AML-193 (cell line): ENCODE measurements at places on chromosomes 5 and 9.

DNA sequence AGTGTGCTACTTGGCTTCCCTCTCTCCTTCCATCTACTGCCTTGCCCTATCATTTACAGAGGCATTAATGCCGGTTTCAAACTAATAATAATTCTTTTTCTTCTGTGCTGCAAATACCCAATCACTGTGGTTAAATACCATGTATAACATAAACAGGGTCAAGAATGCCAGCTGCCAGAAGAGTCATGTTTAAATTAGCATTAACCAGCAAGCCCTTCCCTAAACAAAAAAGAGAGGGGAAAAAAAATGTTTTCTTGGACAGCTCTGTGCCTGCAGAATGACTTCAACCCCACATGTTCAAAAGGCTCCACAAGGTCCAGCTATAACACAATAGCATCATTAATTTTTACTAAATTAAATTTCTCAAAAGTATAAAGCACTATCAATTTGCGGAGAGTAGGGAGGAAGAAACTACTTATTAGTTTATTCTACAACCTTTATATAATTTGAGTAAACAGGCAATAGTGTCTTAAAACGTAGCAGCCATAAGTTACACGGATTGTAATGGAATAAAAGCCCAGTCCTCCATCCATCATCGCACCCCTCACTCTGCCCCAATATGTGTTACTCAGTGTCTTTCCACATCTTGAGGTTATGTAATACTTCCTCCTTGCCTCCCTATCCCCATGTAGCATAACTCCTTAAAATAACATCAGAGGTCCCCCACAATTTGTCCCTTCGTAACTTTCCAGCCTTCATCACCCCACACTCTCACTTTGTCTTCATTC, 3.9 kb downstream of the LPAR1 start:
- no peak for DNase-seq

DNA sequence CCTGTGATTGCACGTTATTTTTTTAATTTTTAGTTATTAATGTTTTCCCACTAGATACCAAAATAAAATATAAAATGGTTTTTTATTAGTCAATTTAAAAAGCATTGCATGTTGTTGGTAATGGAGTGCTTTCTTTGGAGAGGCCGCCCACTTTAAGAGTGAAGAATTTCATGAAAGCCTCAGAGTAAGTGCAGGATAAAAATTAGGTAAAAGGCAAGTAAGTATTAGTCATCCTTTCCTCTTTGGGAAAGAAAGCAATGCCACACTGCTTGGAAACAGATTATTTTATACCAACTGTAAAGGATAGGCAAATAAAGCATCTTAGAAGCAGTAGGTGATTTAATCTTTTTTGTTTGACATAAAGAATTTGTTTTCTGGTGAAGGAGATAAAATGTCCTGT, 62.9 kb downstream of the HSD17B4 start:
- no peak for DNase-seq

DNA sequence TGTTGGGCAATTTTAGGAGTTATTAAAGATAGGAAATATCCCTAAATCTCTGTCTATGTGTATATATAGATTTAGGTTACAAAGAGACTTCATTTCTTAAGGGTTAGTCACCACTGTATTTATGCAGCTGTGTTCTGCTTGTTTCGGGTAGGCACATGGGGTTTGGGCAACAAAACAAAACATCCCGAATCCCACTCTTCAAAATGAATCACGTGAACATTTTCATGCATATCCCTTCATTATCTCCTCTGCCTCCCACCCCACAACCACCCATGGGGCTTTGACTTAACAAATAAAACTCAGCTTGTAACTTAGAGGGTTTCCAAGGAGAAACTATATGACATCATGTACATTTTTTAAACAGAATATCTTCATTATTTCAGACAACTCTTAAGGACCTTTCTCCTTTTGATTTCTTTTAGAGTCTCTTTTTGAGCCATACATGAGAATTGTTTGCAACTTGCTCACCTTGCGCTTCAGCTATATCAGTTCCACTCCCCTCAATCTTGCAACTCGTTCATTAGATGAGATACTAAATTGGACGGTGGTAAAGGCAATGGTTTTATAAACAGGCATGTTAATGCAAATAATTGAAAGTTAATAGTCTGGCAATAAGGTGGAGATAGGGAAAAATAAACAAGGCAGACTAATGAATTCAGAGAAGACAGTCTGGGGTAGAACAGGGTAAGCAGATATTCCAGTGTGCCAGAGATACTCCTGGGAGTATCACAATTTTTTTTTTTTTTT, 136.7 kb downstream of the CD180 start:
- DNase-seq, result no peak

GRCh38 chr5:55308254-55308836, 556 bp downstream of the MTREX start:
- peak; percentile 35 for DNase-seq

DNA sequence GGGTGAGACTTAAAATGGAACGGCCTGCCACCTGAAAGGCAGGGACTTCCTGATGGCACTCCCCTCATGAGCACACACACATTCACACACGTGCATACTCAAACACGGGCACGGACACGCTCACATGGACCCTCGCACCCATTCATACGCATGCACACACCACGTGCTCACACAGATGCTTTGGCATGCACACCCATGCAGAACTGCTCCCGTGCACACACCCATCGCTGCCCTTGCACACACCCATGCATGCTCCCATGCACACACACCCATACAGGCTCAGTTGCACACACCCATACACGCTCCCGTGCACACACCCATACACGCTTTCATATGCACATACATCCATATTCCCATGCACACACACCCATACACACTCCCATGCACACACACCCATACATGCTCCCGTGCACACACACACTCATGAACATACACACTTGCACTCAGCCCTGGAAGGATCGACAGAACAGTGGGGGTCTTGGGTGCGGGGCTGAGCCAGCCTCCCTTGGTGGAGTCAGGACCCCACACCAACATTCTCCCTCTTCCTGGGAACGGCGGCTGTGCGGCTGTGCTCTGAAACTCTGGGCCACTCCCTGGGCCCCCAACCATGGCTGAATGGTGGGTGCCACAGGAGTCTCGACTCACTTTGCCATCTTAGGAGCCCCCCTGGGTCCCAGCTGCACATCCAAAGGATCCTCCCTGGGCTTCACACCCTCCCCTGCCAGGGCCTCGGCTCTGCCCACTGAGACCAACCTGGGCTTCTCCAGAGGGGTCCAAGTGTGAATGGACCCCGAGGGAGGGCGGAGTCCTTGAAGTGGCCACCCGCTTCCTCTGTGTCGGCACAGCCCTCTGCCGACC, 115.2 kb downstream of the RXRA start:
- DNase-seq, result no peak

GRCh38 chr5:57685516-57686255, 203.1 kb upstream of the ACTBL2 start:
- no peak for DNase-seq

GRCh38 chr5:24823625-24824024, 178.8 kb upstream of the CDH10 start:
- DNase-seq, result no peak

DNA sequence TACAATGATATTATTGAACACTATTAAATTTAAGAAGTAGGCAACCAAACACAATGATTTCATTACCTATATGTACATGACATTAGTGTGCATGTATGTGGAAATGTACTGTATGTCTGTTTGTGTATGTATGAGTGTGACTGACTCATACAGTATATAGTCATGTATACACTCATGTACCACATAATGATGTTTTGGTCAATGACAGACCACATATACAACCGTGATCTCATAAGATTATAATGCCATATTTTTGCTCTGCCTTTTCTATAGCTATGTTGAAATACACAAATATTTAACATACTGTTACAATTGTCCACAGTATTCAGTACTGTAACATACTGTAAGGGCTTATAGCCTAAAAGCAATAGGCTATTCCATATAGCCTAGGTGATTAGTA, 19.7 kb downstream of the SVEP1 start:
- no peak for DNase-seq

GRCh38 chr5:95380103-95380628, 11.0 kb upstream of the FAM81B start:
- DNase-seq, result no peak

GRCh38 chr5:139246394-139246793, 47.1 kb upstream of the MATR3 start:
- DNase-seq, result peak; percentile 65

- DNase-seq, result peak; percentile 33
Measured at GRCh38 chr9:113963017-113963620, 87.0 kb downstream of the ZNF618 start.

GRCh38 chr5:24065779-24066178, 558.4 kb downstream of the PRDM9 start:
- no peak for DNase-seq

DNA sequence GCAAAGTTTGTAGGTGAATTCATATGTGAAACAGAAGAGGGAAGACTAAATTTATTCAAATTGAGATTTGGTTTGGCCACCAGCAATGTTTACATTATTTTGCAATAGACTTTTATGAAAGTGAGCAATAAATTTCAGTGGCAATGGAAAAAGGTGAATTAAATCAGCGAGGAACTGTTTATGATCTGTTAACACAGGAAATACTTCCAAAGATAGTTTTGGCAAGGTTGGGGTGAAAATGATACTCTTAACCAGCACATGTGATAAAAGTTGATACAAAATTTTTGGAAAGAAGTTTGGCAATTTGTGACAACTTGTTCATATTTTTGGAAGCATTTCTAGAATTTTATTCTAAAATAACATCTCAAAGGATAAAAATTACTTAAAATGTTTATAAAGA, 119.8 kb downstream of the ARHGEF28 start:
- DNase-seq, result no peak

- DNase-seq, result no peak
Measured at GRCh38 chr5:94857111-94857510, 238.6 kb downstream of the SLF1 start.

DNA sequence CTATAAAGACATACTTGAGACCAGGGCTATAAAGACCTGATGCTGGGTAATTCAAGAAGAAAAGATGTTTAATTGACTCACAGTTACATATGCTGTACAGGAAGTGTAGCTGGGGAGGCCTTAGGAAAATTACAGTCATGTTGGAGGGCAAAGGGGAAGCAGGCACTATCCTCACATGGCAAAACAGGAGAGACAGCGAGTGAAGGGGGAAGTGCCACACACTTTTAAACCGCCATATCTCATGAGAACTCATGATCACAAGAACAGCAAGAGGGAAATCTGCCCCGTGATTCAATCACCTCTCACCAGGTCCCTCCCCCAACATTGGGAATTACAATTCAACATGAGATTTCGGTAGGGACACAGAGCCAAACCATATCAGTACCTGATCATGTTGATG, 89.9 kb upstream of the ADAMTSL1 start:
- DNase-seq, result no peak

- DNase-seq, result no peak
Measured at GRCh38 chr5:160621526-160621925, 199.9 kb downstream of the PTTG1 start.

GRCh38 chr9:34510497-34511468, 12.0 kb downstream of the ENHO start:
- DNase-seq, result no peak

DNA sequence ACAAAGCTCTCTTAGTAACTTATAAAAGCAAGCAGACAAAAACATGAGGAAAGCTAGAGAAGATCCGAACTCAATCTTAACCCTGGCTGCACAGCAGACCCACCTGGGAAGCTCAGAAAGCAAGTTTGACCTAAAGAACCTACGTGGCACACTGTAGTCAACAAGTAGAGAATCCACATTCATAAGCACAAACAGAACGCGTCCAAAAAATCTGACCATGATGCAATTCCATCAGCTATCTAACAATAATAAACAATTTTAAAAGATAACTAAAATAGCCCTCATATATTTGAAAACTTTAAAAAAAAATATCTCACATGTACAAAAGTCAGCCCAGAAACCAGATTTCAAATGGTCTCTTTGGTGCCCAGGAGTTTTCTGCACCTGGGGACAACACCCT, 4.6 kb downstream of the LMAN2 start:
- no peak for DNase-seq

DNA sequence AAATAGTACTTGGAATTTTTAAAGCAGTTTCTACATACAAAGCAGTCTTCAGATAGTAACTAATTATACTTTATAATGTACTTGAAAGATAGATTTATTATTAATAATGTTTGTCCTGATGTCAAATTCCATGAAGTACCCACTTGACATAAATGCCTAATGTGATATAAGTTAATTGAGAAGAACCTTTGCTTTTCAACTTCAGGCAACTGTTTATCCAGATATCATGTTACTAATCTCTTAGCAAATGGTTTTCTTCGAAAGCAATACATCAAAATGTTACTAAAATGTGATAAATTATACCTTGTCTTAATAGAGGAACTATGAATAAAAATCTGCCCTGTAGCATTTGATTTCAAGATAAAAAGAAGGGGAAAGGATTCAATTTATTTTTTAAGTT, 146.8 kb upstream of the FBXL17 start:
- no peak for DNase-seq

- DNase-seq, result no peak
Measured at GRCh38 chr5:129101794-129102193, 7.2 kb downstream of the ISOC1 start.

DNA sequence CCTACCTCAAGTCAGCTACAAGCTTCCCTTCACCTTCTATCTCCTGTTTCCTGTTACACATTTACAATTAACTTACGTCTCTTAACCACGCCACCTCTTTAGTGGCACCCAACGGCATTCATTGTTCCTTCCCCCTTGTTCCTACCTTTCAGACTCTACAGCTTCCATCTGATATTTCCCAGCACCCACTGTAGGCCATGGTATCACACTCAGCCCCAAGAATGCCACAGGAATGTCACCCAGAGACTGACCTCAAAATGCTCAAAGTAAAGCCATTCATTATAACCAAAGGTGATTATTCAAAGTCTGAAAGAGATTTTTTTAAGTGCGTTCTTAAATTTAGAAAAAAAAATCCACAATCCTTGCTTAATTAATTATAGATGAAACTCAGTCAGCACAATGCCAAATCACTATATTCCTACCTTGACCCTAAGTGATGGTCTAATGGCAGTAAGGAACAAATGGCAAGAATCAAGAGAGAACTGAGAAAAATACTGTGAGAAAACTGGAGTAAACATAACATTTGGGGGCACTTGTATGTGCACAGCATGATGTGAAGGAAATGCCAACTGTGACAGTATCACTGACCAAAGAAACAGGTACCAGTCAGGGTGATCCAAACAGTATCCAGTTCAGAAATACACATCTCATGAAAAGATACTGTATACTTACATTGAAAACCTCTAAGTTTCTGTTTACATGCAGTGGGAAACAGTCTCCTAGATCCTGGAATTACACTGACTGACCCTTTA, 52.1 kb downstream of the CTNND2 start:
- no peak for DNase-seq

GRCh38 chr5:74903165-74903787, 37.1 kb upstream of the FAM169A start:
- no peak for DNase-seq

DNA sequence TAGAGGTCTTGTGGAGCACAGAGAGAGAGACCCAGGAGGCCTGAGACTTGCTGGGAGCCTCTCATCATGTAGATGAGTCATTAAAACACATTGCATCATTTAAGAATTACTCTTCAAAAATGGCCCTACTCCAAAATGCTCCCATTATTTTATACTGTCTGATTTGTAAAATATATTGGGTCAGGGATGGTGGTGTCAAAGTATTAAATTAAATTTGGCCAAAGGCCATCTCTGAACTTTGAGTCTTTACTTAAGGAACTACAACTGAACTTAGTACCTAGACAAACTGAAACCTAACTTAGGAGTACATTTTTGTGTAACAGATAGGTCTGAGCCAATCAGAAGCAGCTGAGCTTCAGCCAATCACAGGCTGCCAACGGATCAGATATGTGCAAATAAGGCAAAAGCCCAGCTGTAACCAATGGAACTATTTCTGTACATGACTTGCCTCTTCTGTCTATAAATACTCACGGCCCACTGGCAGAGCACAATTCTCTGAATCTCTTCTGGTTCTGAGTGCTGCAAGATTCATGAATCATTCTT, 657.2 kb downstream of the TLE1 start:
- DNase-seq, result no peak
